ENCODE measurements at places on chromosomes 1 and 21.

- DNase-seq = no peak
Measured at GRCh38 chr1:117240547-117240946, 29.8 kb upstream of the VTCN1 start.

DNA sequence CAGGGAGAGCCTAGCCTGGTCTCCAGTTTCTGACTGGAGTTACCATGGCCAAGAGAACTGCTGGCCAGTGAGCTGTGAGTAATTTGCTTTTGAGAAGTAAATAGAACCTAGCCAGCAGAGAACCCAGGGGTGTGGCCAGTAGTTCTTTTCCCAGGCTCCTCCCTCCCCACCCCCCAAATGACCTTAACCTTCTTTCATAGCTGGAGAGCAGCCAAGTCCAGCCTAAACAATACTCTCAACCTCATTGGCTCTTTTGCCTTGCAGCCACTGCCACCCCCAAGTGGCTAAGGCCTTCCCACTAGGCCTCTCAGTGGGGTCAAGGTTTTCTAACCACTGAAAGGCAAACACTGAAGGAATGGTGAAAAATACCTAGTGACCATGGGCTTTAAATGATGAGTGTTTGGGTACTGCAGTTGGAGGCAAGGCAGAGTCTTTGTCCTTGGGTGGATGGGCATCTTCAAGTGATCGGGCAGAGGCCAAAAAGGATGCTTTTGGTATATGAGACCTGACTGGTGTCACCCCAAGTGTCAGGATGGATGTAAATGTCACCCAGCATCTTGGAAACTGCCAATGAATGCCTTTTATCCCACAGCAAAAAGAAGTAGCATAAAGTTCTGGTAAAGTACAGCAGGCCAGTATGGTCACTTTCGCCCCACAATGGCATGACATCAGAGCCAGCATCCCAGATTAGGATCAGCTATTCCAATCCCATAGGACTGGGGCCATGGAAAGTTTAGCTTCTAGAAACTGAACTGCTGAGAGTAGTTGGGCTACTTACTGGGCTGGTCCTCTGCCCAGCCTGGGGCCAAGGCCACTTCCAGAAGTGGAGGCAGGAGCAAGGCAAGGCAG lies 3.5 kb upstream of the PIGV start:
- DNase-seq = peak; percentile 58

DNA sequence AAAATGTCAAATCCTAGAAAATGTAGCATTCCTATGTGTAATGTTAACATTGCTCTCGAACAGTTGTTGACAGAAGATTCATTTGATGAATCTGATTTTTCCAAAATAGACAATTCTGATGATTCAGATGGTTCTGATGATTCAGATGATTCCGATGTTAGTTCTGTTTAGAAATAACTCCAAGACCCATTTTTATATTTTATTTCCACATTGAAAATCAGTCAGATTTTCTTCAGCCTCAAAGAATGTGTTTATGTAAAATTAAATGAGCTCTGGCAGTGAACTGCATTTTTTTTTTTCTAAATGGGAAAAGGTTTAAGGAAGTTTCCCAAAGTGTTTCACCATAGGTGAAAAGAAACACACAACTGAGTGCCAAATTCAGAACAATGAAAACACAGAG lies 136.5 kb downstream of the TSEN15 start:
- no peak for DNase-seq

DNA sequence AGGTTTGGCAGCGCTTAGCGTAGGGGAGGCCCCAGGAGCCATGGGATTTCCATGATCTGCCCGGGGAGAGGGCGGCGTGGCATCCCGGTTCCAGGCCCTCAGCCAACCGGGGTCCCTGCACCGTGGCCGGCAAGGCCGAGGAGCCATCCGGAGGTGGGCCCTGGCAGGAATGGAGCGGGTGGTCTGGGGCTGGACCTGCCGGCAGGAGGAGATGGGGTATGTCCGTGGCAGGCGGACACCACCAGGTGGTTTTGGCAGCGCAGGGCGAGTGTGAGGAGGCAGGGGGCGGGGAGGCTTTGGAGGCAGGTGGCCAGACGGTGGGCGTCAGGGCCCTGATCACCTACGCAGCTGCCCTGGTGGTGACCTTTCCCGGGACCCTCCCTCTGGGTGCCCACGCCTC lies 10.3 kb downstream of the PRKCZ start:
- no peak for DNase-seq

- DNase-seq = no peak
Measured at GRCh38 chr21:43345746-43346409, 81.1 kb downstream of the SIK1 start.

GRCh38 chr1:11550664-11551283 lies 71.8 kb downstream of the DISP3 start:
- DNase-seq = peak; percentile 59

DNA sequence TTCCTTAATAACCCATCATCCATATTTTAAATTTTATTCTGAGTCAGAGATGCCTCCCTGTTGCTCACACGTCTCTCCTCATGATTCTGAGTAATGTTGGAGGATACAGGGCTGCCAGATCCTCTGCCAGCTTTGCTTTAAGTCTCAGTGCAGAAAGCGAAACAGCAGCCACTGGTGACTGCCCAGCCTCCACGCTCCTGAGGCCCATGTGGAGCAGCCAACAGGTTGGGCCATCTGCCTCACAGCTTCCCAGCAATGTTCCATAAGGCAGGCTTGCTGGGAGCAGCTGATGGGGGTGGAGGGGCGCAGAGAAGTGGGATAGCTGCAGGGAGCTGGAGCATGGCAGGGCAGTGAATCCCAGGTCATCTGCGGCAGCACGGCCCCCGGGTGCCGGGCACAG lies 104.2 kb downstream of the IGSF21 start:
- DNase-seq = no peak

DNA sequence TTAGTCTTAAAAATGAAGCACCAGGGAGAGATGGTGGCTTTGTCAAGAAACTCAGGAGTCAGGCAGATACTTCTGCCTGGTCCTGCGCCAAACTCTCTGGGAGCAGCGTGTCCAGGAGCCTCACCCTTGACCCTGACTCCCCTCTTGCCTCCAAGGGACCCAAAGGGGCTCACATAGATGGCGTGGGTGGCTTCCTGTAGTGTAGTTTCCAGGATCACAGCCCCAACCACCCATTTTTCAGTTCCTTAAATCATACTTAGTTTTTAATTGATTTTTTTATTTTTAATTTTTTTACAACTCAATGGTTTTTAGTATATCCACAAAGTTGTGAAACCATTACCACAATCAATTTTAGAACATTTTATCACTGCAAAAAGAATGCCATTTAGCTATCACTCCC lies 107.7 kb upstream of the IGSF21 start:
- DNase-seq = no peak

GRCh38 chr1:26853156-26853555 lies 9.8 kb upstream of the SFN start:
- DNase-seq = peak; percentile 85

GRCh38 chr1:107883562-107883961 lies 81.4 kb downstream of the VAV3 start:
- DNase-seq = no peak

DNA sequence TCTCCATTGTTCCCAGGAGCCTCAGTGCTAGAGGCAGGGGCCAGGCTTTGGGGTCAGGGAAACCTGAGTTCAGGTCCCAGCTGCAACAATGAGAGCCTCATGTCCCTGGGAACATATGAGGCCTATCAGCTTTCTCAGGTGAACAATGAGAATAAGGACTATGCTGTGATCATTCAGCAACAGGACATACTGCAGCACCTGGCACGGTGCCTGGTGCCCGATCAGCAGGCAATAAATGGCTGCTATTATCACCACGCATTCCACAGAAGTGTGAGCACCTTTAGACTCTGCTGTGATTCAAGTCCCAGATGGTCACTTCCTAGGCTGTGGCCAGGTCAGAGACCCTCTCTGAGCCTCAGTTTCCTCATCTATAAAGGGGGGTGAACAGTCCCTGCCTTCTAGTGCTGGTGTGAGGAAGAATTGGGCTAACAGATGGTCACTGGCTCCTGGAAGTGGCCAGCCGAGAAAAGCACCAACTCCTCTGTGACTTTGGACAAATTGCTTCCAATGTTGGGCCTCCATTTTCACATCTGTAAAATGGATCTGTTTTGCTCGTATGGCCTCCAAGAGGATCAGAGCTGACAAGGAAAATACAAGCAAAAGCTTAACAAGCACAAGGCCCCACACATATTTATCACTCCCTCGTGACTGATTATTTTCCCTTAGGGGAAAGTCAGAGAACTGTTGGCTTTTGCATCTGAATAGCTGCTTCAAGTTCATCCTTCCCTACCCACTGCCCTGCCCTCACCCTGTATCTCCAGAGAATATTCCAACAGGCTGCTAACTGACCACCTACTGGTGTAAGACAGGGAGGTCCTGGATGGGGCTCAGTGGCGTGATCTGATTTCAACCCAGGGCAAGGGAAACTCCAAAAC lies 1.1 kb downstream of the SLC5A9 start:
- no peak for DNase-seq

- DNase-seq = peak; percentile 30
Measured at GRCh38 chr1:247517795-247518612, 18.2 kb downstream of the OR2C3 start.

DNA sequence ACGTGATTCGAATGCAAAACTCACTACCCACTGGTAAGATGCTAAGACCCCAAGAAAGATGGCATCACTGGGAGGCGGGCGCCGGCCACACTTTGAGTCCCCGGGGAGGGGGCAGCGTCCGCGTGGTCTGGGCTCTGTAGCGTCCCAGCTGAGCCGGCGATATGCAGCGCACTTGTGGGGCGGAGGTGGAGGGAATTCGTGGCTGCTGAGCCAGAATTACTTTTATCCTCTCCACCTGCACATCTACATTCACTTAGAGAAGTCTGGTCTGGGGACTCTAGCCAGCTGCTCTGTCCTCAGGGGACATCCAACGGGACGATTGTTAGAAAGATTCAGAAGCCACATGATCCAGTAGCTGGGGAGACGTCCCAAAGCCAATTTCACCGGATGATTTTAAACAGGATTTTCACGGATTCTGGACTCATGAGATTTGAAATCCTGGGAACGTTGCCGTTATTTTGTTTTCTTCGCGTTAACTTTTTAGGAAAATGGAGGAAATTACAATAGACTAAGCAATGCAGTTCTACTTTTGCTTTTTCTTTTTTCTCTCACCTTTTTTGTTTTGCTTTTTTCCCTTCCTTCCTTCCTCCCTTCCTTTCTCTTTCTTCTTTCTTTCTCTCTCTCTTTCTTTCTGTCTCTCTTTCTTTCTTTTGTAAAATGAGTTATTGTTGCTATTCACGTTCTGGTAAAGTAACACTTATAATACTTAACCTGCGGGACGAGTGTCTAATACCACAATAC lies 1.3 kb downstream of the JAM2 start:
- DNase-seq = peak; percentile 62

DNA sequence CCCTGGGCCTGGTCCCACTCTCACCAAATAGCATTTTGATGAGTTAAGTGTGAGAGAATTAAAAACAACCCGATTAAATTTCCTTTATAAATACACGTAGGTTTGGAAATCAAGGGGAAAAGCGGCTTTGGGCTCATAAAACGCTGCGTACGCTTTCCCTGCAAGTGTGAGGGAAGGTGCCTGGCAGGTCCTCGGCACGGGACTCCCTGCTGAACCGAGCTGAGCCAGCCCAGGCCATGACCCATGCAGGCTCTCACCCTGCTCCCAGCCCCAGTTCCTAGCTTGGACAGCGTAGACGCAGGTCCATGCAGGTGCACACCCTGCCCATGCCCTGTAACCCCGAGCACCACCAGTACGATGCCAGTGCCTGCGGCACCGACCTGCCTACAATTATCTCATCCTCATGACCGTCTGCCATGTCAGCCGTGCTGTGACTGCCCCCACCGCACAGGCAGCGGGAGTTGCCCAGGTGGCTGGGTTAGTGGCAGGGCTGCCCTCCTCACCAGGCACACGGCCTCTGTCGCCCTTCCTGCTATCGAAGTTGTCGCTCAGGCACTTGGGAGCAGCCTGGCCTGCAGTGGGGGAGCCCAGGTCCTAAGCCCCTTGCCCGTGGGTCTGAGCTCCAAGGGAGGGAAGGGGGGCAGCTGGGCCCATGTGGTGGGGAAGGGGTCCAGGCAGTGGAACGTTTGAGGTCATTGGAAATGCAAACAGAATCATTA lies 41.0 kb upstream of the ACTRT2 start:
- no peak for DNase-seq

DNA sequence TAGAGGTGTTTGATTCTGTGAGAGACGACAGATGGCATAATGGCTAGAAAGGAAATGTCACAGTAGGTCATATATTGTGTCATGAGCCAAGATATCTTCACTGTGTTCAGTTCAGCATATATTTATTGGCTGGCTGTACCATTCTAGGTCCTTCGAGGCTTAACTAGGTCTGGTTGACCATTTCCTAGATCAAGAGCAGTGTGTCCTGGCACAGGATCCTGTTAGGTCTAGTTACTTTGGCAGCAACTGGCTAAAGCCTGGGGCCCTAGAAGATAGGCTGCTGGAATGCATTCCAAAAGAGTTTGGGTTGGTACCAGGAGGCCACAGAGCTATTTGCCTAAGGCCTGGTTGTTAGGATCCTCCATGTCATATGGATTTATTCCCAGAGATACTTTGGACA lies 20.9 kb downstream of the ZBTB40 start:
- no peak for DNase-seq

DNA sequence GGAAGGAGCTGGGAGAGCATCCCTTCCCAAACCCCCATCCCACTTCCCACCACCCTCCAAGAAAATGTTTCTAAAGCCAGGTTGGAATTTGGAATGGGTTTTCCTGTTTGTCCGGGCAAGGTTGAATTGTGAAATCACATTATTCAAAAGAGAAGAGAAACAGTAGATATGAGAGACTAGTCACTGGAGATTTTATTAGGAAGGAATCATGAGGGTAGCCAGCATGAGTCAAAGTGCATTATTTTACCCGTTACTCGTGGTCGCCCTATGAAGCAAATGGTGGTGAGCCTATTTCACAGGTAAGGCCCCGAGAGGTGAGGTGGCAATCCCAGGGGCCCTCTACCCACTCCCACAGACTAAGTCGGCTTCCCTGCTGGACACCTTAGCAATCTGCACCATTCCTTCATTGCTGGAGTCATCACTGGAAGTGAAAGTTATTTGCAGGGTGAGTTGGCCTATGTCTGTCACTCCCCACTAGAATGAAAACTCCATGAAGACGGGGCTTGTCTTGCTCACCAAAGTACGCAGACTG lies 52.8 kb downstream of the TOMM20 start:
- DNase-seq = no peak

DNA sequence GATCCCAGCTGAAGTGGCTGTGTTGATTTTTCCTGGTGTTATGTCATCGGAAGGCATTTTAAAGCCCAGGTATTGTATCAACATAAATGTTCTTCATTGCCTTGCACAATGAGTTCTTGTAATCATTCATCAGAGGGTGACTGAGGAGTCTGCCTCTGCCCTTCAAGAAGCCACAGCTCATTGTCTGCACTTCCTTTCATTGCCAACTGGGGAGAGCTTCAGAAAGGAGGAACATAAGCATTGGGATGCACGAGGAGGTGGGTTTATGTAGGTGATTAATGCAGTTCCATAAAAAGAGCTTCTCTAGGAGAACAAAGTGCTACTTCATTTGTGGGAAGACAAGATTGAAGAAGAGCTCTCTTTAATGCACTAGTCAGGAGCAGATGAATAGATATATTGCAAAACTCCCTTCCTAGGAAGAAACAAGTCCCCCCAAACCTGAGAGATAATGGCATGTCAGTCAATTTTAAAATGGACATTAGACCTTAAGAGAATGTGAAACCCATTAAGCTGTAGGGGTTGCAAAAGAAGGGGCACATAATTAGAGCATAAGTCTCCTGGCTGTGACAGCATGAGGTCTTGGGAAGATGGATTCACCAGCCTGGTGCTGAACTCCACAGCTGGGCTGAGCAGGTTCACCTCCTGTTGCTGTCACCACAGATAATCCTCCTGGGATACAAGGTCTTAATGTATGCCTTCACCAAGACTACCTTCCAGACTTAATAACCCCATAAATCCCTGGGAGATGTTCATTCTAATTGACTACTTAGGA lies 124.6 kb downstream of the BACH1 start:
- DNase-seq = no peak

All from left ventricle myocardium superior (tissue), 1 donor.